ENCODE measurements at places on chromosomes 2 and 18.

DNA sequence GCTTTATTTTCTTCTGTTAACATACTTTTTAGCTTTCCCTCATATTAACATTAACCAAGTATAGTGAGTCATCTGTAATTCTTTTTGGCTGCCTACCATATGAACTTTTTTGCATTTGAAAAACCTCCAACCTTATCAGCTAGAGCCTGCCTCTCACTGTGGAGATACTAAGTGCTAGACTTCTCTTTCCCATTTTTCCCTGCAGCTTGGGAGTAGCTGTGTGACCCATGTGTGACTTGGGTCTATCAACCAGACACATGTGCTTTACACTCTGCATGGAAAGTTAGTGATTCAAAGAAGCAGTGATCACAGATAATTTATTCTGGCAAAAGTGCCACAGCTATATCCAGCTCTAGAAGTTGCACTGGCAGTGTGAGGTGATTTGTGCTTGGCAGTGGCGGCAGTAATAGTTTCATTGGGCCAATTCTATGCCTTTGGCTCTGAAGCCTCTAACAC, 36.3 kb downstream of the PREPL start:
- peak; percentile 16 for DNase-seq

DNA sequence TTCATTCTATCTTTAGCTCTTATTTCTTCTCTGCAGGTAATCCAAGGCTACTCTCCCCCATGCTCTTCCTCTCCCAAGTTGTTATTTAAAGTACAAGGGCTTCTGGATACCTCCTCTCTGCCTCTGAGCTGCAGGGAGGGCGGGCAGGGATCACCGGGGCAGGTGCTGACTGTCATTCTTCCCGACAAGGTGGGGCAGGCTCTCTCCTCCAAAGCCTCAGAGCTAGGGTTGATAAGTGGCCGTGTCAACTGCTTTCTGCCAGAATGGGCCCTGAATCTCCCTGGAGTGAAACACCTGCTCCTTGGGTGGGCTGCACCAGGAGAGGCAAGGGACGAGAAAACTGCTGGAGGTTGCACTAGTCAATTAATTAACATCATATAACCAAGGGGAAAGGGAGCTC, 250.3 kb downstream of the SLC4A3 start:
- DNase-seq: no peak

DNA sequence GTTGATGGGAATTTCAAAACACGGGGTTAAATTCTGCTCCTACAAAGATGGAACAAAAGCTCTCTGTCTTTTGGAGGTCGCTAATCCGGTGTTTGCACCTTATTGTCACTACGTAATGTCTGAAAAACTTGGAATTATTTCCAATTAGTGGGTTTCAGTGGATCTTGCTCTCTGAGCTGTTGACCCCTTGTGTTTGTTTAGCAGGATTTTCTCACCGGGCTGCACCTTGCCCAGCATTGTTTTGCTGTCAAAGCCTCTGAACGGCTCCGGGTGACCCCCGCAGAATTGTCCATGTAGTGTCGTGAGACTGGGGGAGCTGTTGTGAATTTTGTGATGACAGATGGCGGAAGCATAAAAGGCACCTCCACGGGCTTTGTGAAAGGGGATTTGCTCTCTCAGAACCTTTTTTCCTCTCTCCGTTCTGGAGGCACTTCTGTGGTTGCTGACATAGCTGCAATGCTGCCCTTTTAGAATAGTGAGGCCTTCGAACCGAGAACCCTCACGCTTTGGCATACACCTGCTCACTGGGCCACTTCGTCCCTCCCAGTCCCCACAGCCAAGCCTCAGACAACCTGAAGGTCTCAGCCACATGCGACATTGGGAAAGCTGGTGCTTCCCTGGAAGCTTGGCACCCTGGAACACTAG, 129.4 kb downstream of the ACOXL start:
- no peak for DNase-seq

DNA sequence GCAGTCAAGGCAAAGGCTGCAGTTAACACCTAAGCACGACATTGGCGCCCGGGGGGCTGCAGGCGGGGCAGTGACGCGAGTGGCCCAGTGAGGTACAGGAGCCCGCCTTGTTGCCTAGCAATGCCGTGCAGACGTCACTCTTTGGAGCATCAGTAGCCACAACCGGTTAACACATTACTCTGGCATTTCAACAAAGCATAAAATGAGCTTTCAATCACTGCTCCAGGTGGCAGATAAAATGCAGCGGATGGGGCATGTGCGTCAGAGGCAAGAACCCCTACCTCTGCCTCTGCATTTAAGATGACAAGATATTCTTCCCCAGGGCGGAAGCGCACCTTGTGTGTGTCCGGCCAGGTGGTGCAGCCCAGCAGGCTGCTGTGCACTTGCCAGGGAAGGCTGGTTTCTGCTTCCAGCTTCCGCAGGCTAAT, 139.4 kb downstream of the MTCL1 start:
- DNase-seq: no peak

DNA sequence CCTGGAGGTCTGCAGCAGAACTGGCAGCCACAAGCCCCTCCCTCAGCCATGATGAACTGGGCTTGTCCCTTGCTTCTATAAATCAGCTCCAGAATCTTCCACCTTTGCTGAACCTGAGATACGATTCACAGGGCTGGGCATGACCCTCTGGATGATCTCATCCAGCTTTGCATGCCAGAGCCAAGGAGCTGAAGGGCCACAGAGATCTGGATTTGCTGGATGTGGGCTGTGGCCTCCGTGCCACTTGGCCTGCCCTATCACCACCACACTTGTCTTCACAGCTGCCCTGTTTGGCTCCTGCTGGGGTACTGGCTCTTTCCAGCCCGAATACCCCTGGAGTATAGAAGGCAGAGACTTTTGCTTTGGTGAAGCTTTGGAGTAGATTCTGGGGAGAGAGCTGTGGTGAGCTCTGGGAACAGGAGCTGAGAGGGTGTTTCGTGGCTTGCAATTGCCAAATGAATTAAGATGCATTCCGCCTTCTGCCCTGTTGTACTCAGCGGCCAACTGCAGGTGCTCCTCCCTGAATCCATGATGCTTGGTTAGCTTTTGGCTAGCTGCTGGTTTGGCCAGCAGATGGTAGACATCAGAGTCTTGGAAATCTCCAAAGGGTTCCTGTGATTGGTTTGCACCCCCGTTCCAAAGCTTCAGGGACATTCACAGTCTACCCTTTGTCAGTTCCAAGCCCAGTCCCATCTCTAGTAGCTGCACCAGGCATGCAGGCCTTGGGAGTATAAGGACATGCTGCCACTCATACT, 30.9 kb upstream of the GIGYF2 start:
- DNase-seq: no peak

DNA sequence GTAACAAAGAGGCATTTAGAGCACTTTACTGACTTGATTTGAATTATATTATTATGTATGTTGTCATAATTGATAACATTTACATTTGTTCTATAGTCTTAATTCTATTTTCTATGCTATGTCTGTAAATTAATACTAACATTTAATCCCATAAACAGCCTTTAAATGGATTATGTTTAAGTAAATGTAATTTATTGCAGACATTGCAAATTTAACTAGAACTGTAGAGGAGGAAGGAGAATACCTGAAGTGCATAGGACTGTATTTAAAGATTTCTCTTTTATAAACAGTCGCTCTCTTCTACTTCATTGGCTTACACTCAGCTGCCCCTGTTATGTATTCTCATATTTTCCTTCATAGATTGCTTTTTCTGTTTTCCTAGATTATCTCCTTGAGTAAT, 92.4 kb downstream of the SPAG16 start:
- no peak for DNase-seq

GRCh38 chr2:49177194-49177593, 22.9 kb upstream of the FSHR start:
- no peak for DNase-seq

- DNase-seq: no peak
Observed at GRCh38 chr2:27572998-27573429, 9.8 kb upstream of the ZNF512 start.

DNA sequence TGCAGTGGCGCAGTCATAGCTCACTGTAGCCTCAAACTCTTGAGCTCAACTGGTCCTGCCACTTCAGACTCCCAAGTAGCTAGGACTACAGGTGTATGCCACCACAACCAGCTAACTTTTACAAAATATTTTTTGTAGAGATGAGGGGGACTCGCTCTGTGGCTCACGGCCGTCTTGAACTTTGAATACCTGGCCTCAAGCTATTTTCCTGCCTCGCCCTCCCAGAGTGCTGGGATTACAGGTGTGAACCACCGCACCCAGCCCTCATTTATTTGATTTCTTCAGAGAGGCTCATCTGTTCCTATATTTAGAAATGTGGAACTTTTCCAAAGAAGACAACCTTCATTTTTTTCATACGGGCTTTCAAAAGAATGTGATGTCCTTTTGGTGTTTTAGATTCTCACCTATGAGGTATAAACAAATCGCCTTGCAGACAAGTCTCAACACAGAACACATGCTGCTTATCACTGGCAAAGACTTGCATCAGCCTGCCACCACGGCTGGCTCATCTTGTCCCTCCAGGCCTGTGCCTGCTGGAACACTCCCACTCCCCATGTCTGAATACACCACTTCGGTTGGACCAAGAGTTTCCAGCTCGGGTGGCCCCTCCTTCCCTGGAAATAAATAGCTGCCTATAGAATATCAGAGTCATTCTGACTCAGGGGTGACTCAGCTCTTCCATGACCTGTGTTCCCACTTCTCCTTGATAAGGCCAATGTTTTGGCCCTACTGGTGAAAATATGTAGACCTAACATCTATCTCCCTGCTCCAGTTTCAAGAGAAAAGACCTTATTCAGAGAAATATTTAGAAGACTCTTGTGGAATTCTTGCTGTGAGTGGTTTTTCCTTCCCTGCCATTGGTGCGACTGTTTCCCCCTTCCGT, 202.6 kb downstream of the TGIF1 start:
- DNase-seq: peak; percentile 79
